ENCODE measurements at places on chromosomes 12 and 14.

- no peak for DNase-seq
Measured at GRCh38 chr12:113333418-113333750, 1.5 kb downstream of the SLC8B1 start.

GRCh38 chr14:105006831-105007592, 13.9 kb downstream of the CDCA4 start:
- no peak for DNase-seq

- DNase-seq: no peak
Measured at GRCh38 chr14:91929700-91930099, 17.8 kb downstream of the FBLN5 start.

DNA sequence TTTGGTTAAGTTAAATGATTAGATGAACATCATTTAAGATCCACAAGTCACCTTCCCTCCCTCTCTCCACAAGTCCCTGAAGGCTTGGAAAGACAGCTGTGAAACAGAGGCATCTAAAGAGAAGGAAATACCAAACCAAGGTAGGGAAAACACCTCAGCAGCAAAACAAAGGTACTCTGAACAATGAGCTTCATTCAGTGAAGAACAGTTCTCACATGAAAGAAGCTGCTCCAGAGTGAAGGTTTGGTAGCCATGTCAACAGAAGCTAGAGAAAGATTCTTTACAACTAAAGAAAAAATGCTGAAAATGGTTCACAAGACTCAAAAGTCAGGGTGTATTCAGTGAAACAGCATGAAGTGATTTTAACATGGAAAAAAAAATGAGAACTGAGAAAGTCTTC, 69.4 kb downstream of the FGD6 start:
- DNase-seq: no peak

- no peak for DNase-seq
Measured at GRCh38 chr12:91926848-91927247, 218.8 kb downstream of the BTG1 start.

- no peak for DNase-seq
Measured at GRCh38 chr14:61498303-61498702, 176.9 kb downstream of the PRKCH start.

GRCh38 chr14:68757618-68758081, 35.2 kb downstream of the ZFP36L1 start:
- no peak for DNase-seq

DNA sequence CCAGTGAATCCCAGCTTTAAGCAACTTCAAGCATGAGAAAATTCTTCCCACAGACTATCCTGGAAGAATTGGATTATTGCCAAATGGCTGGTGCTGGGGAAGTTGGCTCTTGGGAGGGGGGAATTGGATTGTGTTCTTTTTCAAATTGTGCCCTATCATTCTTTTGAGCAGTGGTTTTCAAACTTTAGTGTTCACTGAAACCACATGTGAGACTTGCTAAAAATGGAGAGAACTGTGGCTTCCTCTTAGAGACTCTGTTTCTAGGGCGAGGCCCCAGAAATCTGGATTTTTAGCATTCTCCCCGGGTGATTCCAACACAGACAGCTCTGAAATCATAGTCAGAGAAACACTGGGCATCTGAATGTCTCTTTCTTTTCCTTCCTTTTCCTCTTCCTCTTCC, 14.3 kb upstream of the OTUB2 start:
- peak; percentile 56 for DNase-seq

- no peak for DNase-seq
Measured at GRCh38 chr12:55978393-55978792, 4.5 kb downstream of the RAB5B start.

- no peak for DNase-seq
Measured at GRCh38 chr12:78651755-78652154, 212.8 kb upstream of the SYT1 start.

GRCh38 chr12:89988188-89988915, 279.7 kb upstream of the ATP2B1 start:
- DNase-seq: no peak

DNA sequence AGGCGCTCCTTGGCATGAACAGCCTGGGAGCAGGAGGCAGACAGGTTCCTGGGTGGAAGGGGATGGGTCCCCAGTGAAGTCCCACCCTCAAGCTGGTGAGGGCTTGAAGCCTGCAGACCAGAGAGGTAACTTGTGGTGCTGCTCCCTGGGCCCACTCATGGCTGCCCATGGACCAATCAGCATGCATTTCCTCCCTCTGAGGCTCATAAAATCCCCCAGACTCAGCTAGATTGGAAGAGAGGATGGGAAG, 50.2 kb downstream of the A2M start:
- no peak for DNase-seq

Measured in CD4-positive, alpha-beta T cell treated with Interleukin-2 at 100 ng/mL for 4 hours (primary cell).